ENCODE measurements at places on chromosomes 3 and 15.

- no peak for DNase-seq
These were observed 18.2 kb upstream of the EHHADH start for GRCh38 chr3:185272033-185272432.

GRCh38 chr15:77759896-77760592 lies 127.3 kb upstream of the LINGO1 start:
- DNase-seq: no peak

- DNase-seq: peak; percentile 28
These were observed 216.1 kb downstream of the SLCO3A1 start for GRCh38 chr15:92069308-92070250.

- no peak for DNase-seq
These were observed 276.3 kb upstream of the DNAJC19 start for GRCh38 chr3:181265750-181266333.

GRCh38 chr3:128784232-128784631 lies 58.2 kb downstream of the RAB7A start:
- DNase-seq: peak; percentile 42

- no peak for DNase-seq
These were observed 55.1 kb upstream of the SPRED1 start for GRCh38 chr15:38197553-38197952.

GRCh38 chr3:50982540-50983325 lies 308.0 kb downstream of the DOCK3 start:
- DNase-seq: no peak

- no peak for DNase-seq
These were observed 79.6 kb downstream of the TP63 start for GRCh38 chr3:189710620-189711402.

- DNase-seq: no peak
These were observed 17.1 kb downstream of the ADCY5 start for GRCh38 chr3:123431658-123432324.

DNA sequence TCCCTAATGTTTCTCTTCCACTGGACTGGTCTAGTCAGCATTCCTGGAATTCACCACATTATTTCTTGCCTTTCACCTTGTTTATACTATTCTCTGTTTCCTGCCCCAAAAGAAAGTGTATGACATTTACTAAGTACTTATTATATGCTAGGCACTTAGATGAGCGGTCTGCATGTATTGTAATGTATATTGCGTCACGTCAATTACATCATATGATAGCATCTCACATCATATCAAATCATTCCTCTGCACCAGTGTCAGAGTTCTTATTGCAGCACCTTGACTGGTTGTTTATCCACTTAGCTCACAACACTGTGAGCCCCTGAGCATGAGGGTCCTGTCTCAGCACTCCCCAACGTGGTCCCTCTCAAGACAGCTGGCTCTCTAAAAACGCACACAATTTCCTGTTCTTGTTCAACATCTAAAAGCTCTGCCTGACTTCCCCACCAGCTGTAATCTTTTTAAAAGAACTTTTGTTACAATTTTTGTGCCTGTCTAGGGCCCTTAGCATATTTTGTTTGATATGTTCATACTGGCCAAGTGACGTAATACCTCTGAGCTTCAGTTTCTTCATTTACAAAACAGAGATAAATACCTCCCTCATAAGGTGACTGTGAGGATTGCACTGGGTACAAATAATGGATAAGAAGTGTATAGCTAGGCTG lies 58.8 kb downstream of the ARHGAP31 start:
- DNase-seq: no peak

GRCh38 chr3:133894353-133895207 lies 1.1 kb downstream of the RAB6B start:
- no peak for DNase-seq
